ENCODE measurements at places on chromosomes 16 and 17.

DNA sequence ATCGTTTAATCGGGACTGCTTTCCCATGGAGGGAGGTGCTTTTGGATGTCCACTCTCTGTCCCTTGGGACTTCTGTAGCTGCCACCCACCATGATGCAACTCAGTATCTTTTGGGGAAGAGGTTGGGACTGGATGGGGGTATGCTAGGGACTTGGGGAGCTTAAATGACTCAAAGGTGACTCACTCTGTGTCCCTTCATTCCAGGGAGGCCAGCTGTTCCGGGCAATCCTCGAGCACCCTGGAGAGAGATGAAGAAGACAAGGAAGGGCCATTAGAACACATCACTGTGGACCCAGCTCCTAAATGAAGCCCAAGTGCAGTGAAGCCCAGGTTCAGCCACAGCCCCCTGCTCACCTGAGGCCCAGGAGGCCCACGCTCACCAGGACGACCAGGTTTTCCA lies 4.6 kb downstream of the COL1A1 start:
- no peak for DNase-seq

DNA sequence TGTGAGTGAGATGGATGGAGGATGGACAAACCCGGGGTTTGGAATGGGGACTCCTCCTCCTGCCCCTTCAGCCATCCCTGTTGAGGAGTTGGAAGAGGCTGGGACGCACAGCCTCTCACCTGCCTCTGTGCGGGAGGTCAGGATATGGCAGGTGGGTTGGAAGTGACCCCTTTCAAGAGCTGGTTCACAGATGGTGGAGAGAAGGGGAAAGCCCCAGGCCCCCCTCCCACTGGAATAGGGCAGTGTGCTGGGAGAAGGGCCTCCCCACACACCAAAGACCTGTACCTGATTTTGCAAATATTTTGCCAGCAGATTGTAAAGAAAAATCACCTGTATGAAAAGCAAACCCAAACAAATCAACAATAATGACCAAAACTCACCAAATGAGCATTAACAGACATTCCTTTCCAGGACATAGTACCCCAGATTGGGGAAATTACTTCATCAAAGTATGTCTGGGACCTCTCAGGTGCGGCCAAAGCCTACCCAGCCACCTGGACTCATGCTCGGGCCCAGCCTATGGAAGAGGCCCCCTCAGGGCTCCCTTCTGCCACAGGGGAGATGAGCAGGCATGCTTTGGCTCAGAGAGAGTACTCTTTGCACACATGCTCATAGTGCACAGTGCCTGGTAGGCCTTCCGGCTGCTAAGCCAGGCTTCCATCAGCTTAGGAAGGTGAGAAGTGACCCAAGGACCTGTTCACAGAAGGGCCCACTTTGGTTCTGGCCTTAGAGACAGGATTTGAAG lies 7.8 kb downstream of the SLC47A2 start:
- no peak for DNase-seq

DNA sequence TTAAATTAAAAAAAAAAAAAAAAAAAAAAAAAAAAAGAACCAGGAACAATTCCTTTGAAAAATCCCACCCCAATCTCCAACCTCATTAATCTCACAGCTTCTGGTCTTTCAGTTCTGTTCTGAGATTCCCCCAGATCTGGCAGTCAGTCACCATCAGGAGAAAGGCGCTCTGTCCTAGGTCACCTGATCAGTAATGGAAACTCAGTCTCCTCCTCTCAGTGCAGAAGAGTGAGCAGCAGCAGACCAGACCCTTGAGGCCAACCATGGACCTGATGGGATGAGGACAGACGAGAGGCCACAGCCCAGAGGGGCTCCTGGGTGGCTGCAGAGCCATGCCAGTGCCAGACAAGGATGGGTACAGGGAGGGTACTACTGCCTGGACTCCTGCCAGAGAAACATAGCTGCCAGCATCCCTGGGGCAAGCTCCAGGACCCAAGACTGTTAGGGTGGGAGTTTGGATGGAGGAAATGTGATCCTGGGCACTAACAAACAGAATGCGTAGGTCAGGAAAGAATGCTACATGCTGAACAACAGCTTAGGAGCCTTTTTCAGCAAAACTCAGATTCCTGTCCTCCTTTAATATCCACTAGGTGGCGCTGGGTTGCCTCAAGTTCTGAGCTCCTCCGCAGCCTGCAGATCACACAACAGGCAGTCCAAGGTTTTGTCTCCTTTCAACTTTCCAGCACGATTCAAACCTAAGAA lies 28.7 kb downstream of the MPG start:
- peak; percentile 75 for DNase-seq

DNA sequence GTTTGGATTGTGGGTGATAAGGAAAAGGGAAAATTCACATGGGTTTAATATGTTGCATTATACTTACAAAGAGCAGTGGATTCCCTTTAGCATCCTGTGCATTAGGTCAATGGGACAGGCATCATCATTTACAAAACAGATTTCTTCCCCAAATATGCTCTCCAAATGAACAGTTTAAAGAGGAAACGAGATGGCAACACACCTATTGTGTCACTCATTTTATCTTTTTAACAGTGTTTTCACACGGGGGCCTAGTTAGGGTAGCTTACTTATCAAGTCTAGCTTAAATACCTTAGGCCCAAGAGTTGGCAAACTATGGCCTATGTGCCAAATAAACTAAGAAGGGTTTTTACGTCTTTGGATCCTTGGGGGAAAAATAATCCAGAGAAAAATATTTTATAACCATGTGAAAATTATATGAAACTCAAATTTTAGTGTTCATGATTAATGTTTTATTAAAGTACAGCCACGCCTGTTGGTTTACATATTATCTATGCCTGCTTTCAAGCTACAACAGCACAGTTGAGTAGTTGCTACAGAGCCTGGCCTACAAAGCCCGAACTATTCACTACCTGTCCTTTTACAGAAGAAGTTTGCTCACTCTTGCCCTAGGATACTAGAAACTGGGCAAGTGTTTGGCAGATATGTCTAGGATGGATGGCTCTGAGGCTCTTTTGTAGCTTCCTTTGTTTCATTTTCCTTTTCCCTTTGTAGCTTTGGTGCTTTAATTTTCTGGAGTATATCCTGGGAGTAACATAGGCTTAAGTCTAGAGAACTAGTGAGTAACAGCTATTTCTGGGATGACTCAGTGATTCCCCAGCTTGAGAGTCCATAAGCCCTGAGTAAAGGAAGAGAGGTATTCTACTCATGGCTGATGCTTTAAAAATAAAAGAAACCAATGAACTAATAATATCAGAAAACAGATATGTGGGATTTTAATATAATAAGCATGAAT lies 12.4 kb downstream of the NUP93 start:
- DNase-seq = no peak

DNA sequence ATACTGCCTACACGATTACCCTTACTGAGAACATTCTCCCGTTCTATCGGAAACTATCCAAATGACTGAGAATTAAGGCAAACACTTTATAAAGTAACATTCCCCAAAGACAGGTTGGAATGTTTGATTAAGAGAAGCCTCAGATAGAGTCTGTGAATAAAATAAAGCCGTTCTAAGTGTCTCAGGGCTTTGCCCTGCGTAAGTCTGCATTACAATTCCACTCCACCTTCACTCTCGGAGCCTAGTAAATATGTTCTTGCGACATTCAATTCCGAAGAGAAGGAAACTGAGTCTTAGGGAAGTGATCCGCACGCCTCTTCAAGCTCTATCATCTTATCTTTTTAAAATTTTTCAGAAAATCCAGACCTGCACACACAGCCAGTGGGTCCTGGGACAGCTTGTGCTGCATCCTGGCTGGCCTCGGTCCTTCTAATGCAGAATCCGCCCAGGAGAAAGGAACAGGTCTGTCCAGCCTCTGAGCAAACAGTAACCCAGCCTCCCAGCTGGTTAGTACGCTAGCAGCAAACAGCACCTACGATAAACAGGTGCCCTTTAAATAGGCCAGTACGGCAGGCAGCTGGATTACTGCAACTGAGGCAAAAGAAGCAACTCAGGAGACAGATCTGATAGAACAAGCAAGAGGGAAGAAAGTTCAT lies 254.1 kb upstream of the IRX3 start:
- no peak for DNase-seq

GRCh38 chr17:78151514-78152008 lies 5.4 kb downstream of the C17orf99 start:
- no peak for DNase-seq

- no peak for DNase-seq
Observed at GRCh38 chr16:49901711-49902110, 45.8 kb upstream of the ZNF423 start.

- DNase-seq = no peak
Observed at GRCh38 chr17:80104321-80104955, 3.1 kb downstream of the GAA start.

Measured in activated CD4-positive, alpha-beta T cell treated with anti-CD3 and anti-CD28 coated beads, Interleukin-2, Interleukin-6, amounts not matched to agents 100 ng/mL and 50 ng/mL, durations not matched to agents 16 hours and 8 hours (primary cell).